ENCODE measurements at places on chromosomes 11 and 22.

- DNase-seq = no peak
These were observed 2.5 kb downstream of the FERMT3 start for GRCh38 chr11:64208796-64209562.

DNA sequence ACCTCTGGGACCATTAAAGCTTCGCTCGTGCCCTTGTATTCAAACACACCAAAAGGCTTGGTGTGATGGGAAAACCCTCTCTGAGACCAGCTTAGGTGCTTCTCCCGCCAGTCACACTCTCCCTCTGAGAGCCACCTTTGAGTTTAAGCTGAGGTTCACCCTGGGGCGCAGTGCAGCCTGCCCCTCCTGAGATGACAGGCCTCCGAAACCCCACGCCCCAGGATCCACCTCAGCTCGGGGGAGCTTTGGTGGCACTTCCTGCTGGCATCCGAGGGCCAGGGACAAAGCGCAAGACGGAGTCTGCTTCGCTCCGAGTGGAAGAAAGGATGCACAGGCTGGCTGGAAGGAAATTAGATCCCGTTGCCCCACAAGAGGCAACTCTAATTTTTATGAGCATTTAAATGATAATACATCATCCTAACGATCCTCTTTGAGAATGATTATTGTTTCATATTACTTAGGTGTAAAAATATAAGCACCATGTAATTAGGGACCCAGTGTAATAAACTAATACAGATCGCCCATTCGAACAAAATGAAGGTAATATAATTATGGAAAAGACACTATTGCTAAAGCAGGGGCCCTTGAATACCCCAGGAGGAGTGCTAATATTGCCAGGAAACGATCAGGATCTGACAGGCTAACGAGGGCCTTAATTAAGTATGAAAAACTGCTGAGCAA is 134.7 kb downstream of the CEP164 start:
- DNase-seq = no peak

DNA sequence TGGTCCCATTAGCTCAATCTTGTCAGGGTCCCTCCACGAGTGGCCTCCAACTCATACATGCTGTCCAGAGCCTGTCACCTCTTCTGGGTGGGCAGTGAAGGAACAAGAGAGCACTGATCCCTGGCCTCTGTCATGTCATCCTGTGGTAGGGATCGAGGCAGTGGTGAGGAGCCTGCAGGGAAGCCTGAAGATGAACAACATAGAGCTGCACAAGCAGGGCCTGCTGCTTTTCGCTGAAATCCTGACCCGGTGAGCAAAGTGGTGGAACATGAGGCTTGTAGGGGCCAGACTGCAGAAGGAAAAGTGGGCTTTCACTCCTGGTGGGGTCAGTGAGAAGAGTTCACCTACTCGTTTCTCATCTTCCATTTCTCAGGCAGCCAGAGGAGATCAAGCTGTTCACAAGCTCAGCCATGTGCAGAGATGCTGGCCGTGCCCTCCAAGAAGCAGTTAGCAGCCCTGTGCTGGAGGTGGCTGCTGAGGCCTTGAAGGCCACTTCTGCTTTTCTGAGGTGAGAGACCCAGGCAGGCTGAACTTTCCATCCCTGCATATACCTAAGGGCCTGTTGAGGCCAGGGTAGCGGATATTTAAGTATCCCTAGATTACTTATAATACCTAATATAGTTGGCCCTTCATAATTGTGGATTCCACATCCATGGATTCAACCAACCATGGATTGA is 32.9 kb downstream of the MEI1 start:
- peak; percentile 37 for DNase-seq

- DNase-seq = no peak
These were observed 2.3 kb upstream of the XBP1 start for GRCh38 chr22:28802595-28803123.

DNA sequence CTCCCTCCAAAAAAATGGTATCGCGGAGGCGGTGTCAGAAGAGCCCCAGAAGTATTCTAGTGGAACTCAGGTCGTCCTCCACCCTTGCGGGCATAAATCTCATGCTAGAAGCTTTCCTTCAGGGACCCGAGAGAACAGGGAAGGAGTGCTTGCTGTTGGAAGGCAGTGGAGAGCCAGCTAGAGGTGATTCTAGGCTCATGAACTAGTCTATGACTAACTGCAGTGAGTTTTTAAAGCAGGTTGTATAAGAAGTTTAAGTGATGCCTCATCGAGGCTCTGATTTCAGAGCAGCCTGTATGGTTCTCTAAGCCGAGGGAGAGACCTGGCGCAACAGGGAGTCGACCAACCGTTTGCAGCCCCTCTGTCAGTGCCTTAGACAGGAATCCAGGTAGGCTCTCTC is 85.7 kb downstream of the TBC1D22A start:
- DNase-seq = no peak

DNA sequence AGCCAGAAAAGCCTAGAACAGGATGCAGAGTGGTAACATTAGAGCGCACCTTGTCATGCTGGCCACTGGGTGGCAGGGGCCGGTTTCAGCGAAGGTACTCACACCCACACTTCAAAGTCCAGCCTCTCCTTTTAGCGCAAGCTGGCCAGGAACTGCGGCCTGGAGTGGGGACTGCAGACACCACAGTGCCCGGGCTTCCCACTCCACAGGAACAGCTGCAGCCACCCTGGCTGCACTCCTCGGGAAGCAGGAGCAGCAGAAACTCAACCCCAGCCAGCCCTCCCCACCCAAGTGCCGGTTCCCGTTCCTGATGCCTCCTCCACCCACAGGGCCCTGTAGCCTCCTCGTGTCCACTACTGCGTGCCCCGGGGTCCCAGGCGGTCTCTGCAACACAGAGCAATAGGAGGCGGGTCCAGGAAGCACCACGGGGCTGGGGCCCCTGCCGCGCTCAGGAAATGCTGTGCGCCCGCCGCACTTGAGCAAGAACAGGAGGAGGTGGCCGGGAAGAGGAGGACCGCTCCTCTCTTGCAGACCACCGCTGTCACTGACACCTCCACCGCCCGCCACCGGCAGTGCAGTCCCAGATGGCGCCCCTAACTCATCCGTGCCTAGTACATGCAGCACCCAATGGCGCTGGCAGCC is 2.2 kb downstream of the RFPL2 start:
- DNase-seq = peak; percentile 35

- no peak for DNase-seq
These were observed 164.6 kb downstream of the FEZ1 start for GRCh38 chr11:125331357-125332035.

GRCh38 chr11:134515081-134515960 is 103.3 kb upstream of the B3GAT1 start:
- DNase-seq = no peak

Data from GM12865 (cell line).